ENCODE measurements at places on chromosomes 12 and 14.

DNA sequence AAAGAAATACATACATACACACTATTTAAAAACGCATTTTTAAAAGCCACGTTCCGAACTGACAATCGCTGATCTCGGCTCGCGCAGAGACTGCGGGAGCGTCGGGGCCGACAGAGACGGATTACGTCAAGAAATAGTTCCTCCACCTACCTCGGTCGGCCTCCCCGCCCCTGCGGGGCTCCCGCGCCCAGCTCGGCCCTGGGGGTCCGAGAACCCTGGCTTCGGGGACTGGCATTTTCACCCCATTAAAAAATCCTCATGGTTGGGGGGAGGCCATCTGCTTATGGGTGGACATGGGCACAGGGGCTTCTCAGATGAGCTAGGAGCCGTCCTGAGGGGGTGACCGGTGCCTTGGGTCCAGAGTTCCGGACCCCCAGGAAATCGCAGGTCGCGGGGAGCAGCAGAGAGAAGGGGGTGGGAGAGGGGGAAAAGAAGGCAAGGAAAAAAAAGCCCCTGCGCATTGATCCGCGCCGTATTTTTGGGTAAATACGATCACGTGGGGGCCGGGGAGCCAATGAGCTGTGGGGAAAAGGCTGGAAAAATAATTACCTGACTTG is 324 bp upstream of the HOXC9 start:
- H3K27me3 ChIP-seq = peaks cover 95% of the 10 kb centered on the region
- no peaks in the 10 kb centered on the region for H3K36me3 ChIP-seq
- no peak overlapping the region for H3K4me3 ChIP-seq
- H3K4me1 ChIP-seq = no peaks in the 10 kb centered on the region
- H3K27ac ChIP-seq = no peak overlapping the region

DNA sequence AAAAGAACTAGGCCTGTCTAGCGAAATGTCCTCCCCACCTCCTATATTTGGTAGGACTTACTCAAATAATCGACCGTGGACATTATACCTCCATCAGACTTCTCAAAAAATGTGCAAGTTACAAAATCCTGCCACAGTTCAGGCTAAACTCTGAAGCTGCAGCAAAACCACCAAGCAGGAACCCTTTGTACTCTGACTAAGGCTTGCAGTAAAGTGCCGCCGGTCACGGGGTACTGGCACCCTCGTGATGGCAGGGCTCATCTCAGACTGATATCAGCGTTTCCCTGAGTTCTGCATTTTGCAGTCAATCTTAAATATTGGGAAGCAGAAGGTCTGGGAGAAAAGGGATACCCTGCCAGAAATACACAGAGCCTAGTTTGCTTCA is 17.1 kb downstream of the SLC11A2 start:
- peaks cover 3% of the 10 kb centered on the region for H3K4me1 ChIP-seq
- no peaks in the 10 kb centered on the region for H3K36me3 ChIP-seq
- no peaks in the 10 kb centered on the region for H3K27me3 ChIP-seq
- H3K4me3 ChIP-seq = no peak overlapping the region
- H3K27ac ChIP-seq = no peak overlapping the region

DNA sequence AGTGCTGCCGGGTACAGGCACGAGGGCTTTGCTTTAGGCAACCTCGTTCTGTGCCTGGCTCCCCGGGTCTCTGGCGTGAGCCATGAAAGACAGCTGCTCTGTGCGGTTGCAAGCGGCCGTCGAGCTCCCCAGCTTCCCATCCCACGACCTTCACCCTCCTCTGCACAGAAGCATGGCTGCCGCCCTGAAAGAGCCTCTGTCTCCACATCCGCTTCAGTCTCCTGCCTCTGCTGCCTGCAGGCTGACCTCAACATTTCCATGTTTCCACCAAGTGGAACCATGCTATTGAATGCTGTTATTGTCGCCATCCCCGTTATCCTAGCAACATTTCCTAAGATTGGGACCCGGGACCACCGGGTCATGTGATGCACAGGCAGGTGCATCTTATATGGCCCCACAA is 57.1 kb downstream of the KDM2B start:
- H3K4me1 ChIP-seq = no peaks in the 10 kb centered on the region
- no peak overlapping the region for H3K4me3 ChIP-seq
- H3K27ac ChIP-seq = no peak overlapping the region
- no peaks in the 10 kb centered on the region for H3K27me3 ChIP-seq
- peaks cover 1% of the 10 kb centered on the region for H3K36me3 ChIP-seq

GRCh38 chr14:105602799-105603793 is 76.7 kb downstream of the TMEM121 start:
- no peak for DNase-seq
- H3K36me3 ChIP-seq = no peaks in the 10 kb centered on the region
- no peak overlapping the region for H3K4me3 ChIP-seq
- H3K27ac ChIP-seq = no peak overlapping the region
- no peaks in the 10 kb centered on the region for H3K27me3 ChIP-seq

GRCh38 chr14:102018251-102018650 is 53.9 kb downstream of the DYNC1H1 start:
- no peaks in the 10 kb centered on the region for H3K27me3 ChIP-seq
- H3K27ac ChIP-seq = no peak overlapping the region
- DNase-seq = no peak
- H3K4me3 ChIP-seq = no peak overlapping the region
- H3K4me1 ChIP-seq = no peaks in the 10 kb centered on the region
- H3K36me3 ChIP-seq = peaks cover 49% of the 10 kb centered on the region

DNA sequence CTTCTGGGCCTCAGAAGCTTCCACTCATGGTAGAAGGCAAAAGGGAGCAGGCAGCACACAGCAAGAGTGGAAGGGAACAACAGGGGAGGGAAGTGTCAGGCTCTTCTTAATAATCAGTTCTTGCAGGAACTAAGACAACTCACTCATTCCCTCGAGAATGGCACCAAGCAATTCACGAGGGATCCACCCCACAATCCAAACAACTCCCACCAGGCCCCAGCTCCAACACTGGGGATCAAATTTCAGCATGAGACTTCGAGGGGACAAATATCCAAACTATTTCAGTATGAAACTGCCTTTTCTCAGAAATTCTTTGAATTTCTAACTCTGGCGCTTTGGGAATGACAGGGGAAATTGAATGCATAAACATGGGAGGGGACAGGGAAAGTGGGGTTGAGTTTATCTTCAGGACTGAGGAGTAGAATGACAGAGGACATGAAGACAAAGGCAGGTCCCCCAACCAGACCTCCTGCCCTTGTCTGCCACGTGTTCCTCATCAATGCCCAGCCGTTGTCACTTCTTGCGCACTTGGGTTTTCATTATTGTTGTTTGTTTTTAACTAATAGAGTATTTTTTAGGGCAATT is 24.6 kb upstream of the APOF start:
- no peak overlapping the region for H3K27ac ChIP-seq
- H3K36me3 ChIP-seq = no peaks in the 10 kb centered on the region
- no peaks in the 10 kb centered on the region for H3K27me3 ChIP-seq

GRCh38 chr12:34526946-34527345 is 504.6 kb downstream of the ALG10 start:
- H3K4me1 ChIP-seq = no peaks in the 10 kb centered on the region
- H3K4me3 ChIP-seq = no peak overlapping the region

- no peaks in the 10 kb centered on the region for H3K4me1 ChIP-seq
- no peaks in the 10 kb centered on the region for H3K36me3 ChIP-seq
- no peak overlapping the region for H3K27ac ChIP-seq
- DNase-seq = no peak
- peaks cover 10% of the 10 kb centered on the region for H3K27me3 ChIP-seq
Measured at GRCh38 chr12:117097159-117097558, 2.1 kb downstream of the TESC start.

DNA sequence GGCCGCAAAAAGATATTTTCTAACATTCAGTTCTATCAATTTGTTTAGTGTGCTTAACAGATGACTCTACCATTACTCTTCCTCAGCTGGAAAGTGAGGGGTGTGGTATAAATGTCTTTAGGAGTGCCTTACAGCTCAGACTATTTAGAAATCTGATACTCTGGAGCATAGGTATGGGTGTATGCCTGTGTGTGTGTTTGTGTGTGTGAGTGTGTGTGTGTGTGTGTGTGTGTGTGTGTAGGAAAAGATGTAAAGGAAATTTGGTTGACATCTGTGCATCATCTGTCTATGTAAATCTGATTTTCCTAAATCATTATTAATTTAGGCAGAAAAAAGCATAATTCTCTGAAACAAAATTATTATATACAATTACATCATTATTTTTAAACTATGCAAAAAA is 16.0 kb downstream of the RNASE3 start:
- no peak overlapping the region for H3K27ac ChIP-seq
- DNase-seq = no peak
- no peaks in the 10 kb centered on the region for H3K4me1 ChIP-seq
- no peaks in the 10 kb centered on the region for H3K36me3 ChIP-seq
- no peaks in the 10 kb centered on the region for H3K27me3 ChIP-seq
- H3K4me3 ChIP-seq = no peak overlapping the region

DNA sequence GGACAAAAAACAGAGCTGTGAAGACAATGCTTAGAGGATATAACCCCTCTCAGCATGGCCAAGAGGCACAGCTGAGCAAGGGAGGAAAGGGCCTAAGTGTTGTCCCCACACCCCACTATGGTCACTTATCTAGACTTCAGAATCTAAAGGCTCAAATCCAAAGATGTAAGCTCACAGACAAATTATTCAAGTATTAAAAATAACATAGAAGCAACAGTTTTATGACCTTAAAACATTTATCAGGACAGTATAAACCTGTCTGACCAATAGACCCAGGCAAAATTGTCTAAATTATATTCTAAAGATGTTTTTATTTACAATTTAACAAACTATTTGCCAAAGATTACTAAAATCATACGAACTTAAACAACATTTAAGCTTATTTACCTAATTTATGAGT is 28.1 kb upstream of the PRICKLE1 start:
- H3K27ac ChIP-seq = no peak overlapping the region
- H3K27me3 ChIP-seq = no peaks in the 10 kb centered on the region
- peak; percentile 29 for DNase-seq
- H3K4me3 ChIP-seq = no peak overlapping the region

DNA sequence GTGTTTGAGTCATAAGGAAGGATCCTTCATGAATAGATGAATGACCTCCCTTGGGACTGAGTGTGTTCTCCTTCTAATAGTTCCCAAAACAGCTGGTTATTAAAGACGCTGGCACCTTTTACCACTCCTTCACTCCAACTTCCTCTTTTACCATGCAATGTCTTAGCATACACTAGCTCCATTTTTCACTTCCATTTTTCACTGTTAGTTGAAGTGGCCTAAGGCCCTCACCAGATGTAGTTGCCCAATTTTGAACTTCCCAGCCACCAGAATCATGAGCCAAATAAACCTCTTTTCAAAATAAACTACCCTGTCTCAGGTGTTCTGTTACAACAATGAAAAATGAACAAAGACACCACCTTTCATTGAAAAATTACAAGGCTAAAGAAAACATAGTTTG is 64.7 kb downstream of the GPR65 start:
- H3K27ac ChIP-seq = no peak overlapping the region
- no peaks in the 10 kb centered on the region for H3K27me3 ChIP-seq
- no peak for DNase-seq

GRCh38 chr12:98983647-98984046 is 338.6 kb downstream of the APAF1 start:
- no peak overlapping the region for H3K4me3 ChIP-seq
- H3K4me1 ChIP-seq = no peaks in the 10 kb centered on the region
- no peak for DNase-seq
- no peaks in the 10 kb centered on the region for H3K36me3 ChIP-seq
- H3K27ac ChIP-seq = no peak overlapping the region
- H3K27me3 ChIP-seq = no peaks in the 10 kb centered on the region

- no peak overlapping the region for H3K4me3 ChIP-seq
- H3K36me3 ChIP-seq = no peaks in the 10 kb centered on the region
- DNase-seq = peak; percentile 40
- H3K27me3 ChIP-seq = no peaks in the 10 kb centered on the region
- no peaks in the 10 kb centered on the region for H3K4me1 ChIP-seq
- H3K27ac ChIP-seq = no peak overlapping the region
Measured at GRCh38 chr14:101227611-101228594, 324.4 kb upstream of the RTL1 start.

GRCh38 chr14:104603711-104604401 is 716 bp downstream of the TMEM179 start:
- H3K4me3 ChIP-seq = no peak overlapping the region
- no peak for DNase-seq

DNA sequence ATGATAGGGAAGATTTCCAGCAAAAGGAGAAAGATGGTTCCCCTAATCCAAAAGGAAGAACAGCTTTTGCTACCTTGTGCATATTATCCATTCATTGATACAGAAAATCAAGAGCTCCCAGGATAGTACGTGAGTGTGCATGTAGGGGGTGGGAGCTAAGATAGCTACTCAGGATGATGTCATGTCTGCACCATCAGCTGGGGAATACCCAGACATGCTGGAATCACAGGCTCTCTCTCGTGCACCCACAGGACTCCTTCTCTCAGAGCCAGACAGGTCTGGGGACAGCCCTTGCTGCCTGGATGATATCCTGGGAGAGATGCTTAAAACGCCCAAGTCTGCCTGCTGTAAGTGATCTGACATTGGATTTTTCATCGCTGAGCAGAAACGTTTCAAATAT is 38.9 kb downstream of the FOXN3 start:
- H3K27me3 ChIP-seq = no peaks in the 10 kb centered on the region
- H3K36me3 ChIP-seq = no peaks in the 10 kb centered on the region
- H3K27ac ChIP-seq = no peak overlapping the region
- no peaks in the 10 kb centered on the region for H3K4me1 ChIP-seq
- H3K4me3 ChIP-seq = no peak overlapping the region

GRCh38 chr12:21769307-21769706 is 5.2 kb downstream of the KCNJ8 start:
- H3K27ac ChIP-seq = no peak overlapping the region
- no peaks in the 10 kb centered on the region for H3K36me3 ChIP-seq

DNA sequence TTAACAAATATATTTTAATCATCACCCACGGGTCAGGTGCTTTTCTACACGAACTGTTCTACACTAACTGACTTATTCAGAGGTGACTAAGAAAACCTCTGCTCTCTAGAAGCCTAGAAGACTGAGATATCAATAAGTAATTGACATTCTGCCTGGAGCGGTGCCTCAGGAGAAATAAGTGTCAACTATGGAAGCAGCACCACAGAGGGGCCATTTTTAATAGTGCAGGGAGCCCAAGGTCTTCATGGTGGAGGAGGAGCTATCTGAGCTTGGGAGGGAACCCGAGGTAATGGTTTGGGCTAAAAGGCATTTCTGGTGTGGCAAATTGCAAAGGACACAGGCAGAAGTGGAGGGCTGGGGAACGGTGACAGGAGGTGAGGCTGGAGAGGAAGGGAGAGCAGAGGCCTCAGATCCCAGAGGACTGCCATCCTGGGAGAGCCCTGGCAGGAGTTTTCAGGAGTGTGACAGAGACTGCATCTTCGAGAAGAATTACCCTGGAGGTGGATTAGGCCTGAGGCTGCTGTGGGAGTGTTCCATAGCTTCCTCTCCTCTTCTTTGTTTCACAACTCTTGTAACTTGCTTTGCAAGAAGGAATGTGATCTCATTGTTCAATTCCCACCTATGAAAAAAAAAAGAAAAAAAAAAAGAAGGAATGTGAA is 123.1 kb downstream of the NPAS3 start:
- H3K27ac ChIP-seq = no peak overlapping the region
- no peaks in the 10 kb centered on the region for H3K4me1 ChIP-seq
- no peaks in the 10 kb centered on the region for H3K27me3 ChIP-seq
- H3K36me3 ChIP-seq = no peaks in the 10 kb centered on the region

GRCh38 chr14:69501423-69501838 is 16.9 kb downstream of the PLEKHD1 start:
- no peak for DNase-seq
- no peaks in the 10 kb centered on the region for H3K4me1 ChIP-seq
- H3K27me3 ChIP-seq = no peaks in the 10 kb centered on the region
